ENCODE measurements at places on chromosomes 16 and 17. TPM values are rescaled to one million over a fixed set of nuclear protein-coding genes. Genes with fewer than 3 reads are reported as not detected.

GRCh38 chr17:7296189-7296861, 1.9 kb upstream of the YBX2 start:
- peak; percentile 85 for DNase-seq
- H3K36me3 ChIP-seq, result no peaks in the 10 kb centered on the region
- no peak overlapping the region for H3K27ac ChIP-seq
- peak overlapping the region; percentile 24 for H3K4me3 ChIP-seq

Gene NPIPB13
- 9.3 TPM for total RNA-seq

DNA sequence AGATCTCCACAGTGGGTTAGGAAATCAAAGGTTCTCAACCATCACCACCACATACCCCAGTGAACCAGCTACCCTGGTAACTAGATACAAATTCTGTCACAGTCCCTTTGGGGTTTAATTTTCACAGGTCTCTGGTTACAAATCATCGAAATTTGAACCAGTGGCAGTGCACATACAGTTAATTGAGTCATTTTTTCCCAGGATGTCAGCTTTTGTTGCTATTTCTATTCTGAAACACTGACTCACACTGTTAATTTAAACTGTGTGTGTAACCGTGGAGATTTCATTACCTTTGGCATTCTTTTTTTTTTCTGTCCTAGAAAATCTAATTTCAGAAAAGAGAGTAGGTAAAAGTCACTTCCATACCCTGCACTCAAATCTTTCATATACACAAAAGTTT, 511.5 kb downstream of the TOX3 start:
- no peak overlapping the region for H3K27ac ChIP-seq
- H3K4me3 ChIP-seq, result no peak overlapping the region
- H3K27me3 ChIP-seq, result peaks cover 2% of the 10 kb centered on the region

GRCh38 chr17:27282054-27282551, 11.8 kb upstream of the WSB1 start:
- H3K27me3 ChIP-seq, result no peaks in the 10 kb centered on the region
- no peak for DNase-seq
- no peaks in the 10 kb centered on the region for H3K4me1 ChIP-seq
- no peak overlapping the region for H3K4me3 ChIP-seq
- no peak overlapping the region for H3K27ac ChIP-seq
- H3K36me3 ChIP-seq, result no peaks in the 10 kb centered on the region

Gene TOX3
- total RNA-seq, result 17.6 TPM

DNA sequence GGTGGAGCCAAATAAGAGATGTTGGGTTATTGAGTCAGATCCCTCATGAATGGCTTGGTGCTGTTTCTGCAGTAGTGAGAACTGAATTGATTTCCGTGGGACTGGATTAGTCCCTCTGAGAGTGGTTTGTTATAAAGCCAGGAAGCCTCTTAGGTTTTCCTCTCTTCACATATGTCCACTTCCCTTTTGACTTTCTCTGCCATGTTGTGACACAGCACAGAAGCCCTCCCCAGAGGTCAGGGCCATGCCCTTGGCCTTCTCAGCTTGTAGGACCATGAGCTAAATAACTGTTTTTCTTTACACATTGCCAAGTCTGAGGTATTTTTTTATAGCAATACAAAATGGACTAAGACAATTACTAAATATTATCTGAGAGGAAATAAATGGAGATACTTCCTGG, 10.3 kb upstream of the HAPSTR1 start:
- no peak for DNase-seq
- no peaks in the 10 kb centered on the region for H3K36me3 ChIP-seq
- H3K27me3 ChIP-seq, result no peaks in the 10 kb centered on the region
- no peak overlapping the region for H3K4me3 ChIP-seq

- no peak within 1 kb of the TSS for H3K27ac ChIP-seq
- no peaks in the 10 kb centered on the region for H3K36me3 ChIP-seq
- H3K4me1 ChIP-seq, result peaks cover 9% of the 10 kb centered on the region
- H3K27me3 ChIP-seq, result no peaks in the 10 kb centered on the region
- DNase-seq, result peak; percentile 38
- no peak within 1 kb of the TSS for H3K4me3 ChIP-seq
These were observed at the start of gene P2RX1 for GRCh38 chr17:3915995-3916696. Gene P2RX1 (minus strand): TSS chr17:3916465. CDS start chr17:3916225, 240 bp downstream.

DNA sequence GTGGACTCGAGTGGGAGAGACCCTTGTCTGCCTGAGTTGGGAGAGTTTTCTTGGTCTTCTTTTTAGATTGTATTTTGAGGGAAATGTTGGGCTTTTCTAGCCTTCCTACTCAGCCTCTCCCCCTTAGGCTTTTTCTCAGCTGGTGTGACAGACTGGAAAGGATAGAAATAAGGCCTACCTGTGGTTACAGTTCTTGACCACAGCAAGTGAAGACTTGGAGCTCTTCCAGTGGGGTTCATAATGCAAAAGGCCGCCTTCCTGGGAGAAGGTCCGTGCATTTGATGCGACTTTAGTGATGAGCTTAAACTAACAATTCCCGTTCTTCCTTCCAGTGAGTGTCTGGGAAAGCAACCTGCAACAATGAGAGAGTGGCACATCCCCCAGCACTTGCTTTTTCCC, 56.8 kb downstream of the B9D1 start:
- DNase-seq, result no peak
- H3K27me3 ChIP-seq, result no peaks in the 10 kb centered on the region
- H3K4me1 ChIP-seq, result no peaks in the 10 kb centered on the region
- H3K27ac ChIP-seq, result no peak overlapping the region

Gene MGRN1
- total RNA-seq, result 54.6 TPM

Gene PEMT
- total RNA-seq, result 43.1 TPM

Gene CLEC3A
- total RNA-seq, result not detected

DNA sequence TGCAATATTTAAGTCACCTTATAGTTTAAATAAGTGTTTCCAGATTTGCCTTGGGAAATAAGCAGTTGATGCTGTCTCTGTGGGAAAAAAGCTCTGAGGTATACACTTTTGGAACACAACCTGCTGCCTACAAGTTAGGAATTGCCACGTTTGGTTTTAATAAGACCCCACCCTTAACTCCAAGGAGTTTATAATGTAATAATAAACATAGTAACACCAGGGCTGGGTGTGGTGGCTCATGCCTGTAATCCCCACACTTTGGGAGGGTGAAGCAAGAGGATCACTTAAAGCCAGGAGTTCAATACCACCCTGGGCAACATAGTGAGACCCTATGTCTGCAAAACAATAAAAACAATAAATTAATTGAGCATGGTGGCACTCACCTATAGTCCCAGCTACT, 15.9 kb upstream of the SMG1 start:
- no peaks in the 10 kb centered on the region for H3K27me3 ChIP-seq
- no peaks in the 10 kb centered on the region for H3K4me1 ChIP-seq
- H3K4me3 ChIP-seq, result no peak overlapping the region
- no peaks in the 10 kb centered on the region for H3K36me3 ChIP-seq
- DNase-seq, result no peak

DNA sequence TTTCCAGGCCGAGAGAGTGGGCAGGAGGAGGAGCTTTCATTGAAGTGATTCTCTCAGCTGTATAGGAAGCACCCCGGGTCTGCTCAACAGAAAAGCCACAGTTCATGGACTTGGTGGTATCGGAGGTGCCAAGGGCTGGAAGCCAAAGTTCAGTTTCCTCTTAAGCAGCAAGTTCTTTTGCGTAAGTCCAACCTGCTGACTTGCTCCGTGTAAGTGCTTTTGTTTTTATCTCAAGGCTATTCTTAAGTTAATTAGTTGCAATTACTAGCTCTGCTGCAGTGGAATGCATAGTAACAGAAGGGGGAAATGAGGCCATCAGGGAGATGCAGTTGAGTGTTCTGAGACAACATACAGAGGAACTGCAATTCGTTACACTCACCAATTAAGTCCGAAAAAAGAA, 44.6 kb downstream of the SMIM36 start:
- no peaks in the 10 kb centered on the region for H3K4me1 ChIP-seq
- H3K4me3 ChIP-seq, result no peak overlapping the region
- no peak overlapping the region for H3K27ac ChIP-seq
- no peaks in the 10 kb centered on the region for H3K36me3 ChIP-seq
- H3K27me3 ChIP-seq, result no peaks in the 10 kb centered on the region

DNA sequence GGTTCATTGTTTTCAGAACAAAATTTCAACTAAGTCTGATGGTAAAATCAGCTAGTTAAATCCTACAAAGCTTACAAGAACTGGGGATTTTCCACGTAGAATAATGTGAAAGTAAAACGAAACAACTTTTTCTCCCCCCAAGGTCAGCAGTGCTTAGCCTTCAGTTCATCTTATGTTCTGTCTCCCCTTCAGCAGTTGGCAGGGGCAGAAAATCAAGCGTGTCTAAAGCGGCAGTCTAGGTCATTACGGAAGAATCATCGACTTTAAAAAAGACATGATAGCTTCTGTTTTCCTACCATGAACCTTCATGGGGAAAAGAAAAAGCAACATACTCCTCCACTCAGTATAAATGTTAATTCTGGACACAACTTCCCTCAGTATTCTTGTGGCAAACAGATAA, 50.7 kb downstream of the GNA13 start:
- no peak overlapping the region for H3K4me3 ChIP-seq
- H3K4me1 ChIP-seq, result no peaks in the 10 kb centered on the region
- no peaks in the 10 kb centered on the region for H3K36me3 ChIP-seq
- H3K27me3 ChIP-seq, result no peaks in the 10 kb centered on the region

Gene KRTAP9-8
- not detected for total RNA-seq

- no peaks in the 10 kb centered on the region for H3K27me3 ChIP-seq
- no peak overlapping the region for H3K4me3 ChIP-seq
- H3K36me3 ChIP-seq, result no peaks in the 10 kb centered on the region
- no peaks in the 10 kb centered on the region for H3K4me1 ChIP-seq
- H3K27ac ChIP-seq, result no peak overlapping the region
- DNase-seq, result no peak
These were observed 50.3 kb upstream of the TBX2 start for GRCh38 chr17:61349350-61349749.

Gene KRTAP9-4
- total RNA-seq, result not detected

- H3K4me1 ChIP-seq, result no peaks in the 10 kb centered on the region
- no peaks in the 10 kb centered on the region for H3K27me3 ChIP-seq
- no peak for DNase-seq
- peaks cover 13% of the 10 kb centered on the region for H3K36me3 ChIP-seq
- H3K27ac ChIP-seq, result no peak overlapping the region
These were observed 21.7 kb downstream of the SPHK1 start for GRCh38 chr17:76405967-76406647.

DNA sequence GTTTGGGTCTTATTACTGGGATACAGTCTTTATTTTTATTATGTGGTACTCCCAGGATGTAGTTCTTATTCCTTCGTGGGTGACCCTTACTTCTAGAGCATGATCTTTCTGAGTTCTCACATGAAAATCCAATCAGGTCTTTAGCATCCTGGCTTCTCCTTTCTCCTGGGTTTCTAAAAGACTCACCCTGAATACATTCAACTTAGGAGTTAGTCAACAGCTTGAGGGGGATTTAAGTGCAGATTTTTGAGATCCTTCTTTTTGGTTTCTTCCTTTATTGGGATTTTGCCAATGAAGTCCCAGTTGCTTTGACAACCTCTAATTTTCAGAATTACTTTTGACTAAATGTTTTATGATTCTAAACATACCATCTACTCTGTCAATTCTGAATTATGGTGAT, 68.2 kb downstream of the SIAH1 start:
- no peak overlapping the region for H3K4me3 ChIP-seq
- H3K27me3 ChIP-seq, result no peaks in the 10 kb centered on the region
- H3K4me1 ChIP-seq, result peaks cover 9% of the 10 kb centered on the region
- H3K36me3 ChIP-seq, result peaks cover under 1% of the 10 kb centered on the region

GRCh38 chr17:45437465-45438283, 5.0 kb upstream of the ARHGAP27 start:
- H3K27me3 ChIP-seq, result no peaks in the 10 kb centered on the region
- DNase-seq, result no peak
- H3K27ac ChIP-seq, result no peak overlapping the region
- H3K4me3 ChIP-seq, result no peak overlapping the region

Gene KRT31
- total RNA-seq, result not detected

Data from A673 (cell line).